ENCODE measurements at places on chromosomes 3 and 15. TPM values are rescaled to one million over a fixed set of nuclear protein-coding genes. Genes with fewer than 3 reads are reported as not detected.

DNA sequence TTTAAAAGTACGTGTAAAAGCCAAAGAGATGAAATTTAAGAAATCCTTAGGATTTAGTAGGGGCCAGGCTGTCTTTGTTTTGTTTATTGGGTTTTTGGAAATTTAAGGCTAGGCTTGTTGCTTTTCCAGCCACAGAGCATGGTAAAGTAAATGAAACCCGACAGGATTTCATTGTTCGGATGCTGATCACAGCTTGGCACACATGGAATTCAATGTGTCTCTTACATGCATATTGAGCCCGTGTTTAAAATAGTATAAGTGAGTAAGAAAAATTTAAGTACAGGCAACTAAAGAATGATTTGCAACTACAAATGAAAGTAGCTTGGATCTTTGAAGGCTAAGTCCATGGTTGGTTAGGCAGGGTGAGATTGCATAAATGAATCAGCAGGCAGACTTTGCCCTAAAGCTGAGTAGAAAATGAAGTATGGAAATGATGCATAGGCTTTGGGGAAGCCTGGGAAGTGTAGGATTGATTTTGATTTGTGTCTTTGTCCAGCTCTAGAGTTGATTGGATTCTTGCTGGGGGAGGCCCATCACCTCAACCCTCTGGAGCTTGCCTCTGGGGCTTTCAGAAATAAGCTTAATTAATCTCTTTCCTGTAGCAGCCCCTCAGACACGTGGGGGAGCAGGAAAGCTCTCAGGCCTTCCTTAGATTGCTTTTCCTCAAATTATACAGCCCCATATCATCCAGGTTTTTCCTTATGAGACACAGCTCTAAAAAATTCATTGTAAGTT is 68.2 kb upstream of the ADAMTSL3 start:
- no peak for DNase-seq

GRCh38 chr15:29774900-29775299 is 47.4 kb downstream of the TJP1 start:
- peak; percentile 84 for DNase-seq

GRCh38 chr15:52680761-52681160 is 1.6 kb upstream of the ATOSA start:
- DNase-seq, result no peak

- DNase-seq, result peak; percentile 22
These were observed 976 bp downstream of the ABHD17C start for GRCh38 chr15:80695911-80696661.

DNA sequence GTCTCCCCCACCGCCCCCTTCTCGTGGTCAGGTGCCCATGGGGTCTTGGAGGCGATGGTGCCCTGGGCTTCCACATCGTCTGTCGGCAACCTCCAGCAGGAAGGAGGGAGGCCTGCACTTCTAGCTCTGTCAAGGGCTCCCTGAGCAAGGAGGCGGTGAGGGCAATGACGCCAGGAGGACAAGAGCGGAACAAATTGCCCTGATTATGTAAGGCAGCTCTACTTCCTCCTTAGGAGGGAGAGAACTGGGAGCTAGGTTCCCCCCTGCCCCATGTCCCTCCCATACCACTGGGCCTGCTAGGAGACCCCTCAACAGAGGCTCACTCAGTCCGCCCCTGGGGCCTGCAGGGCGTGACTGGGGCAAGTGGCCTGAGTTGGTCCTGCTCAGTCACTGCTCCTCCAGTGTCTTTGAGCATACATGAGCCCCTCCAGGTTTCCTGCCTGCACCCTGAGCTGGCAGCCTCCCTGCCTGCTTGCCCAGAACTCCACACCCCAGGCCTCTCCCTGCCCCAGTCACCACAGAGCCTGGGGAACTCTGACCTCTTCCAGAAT is 56.1 kb downstream of the CACNA2D2 start:
- no peak for DNase-seq

ABHD2 gene
- 84.9 TPM for total RNA-seq
